ENCODE measurements at places on chromosomes 12 and 14. TPM values are rescaled to one million over a fixed set of nuclear protein-coding genes. Genes with fewer than 3 reads are reported as not detected.

The YAF2 gene
- 23.4 TPM for total RNA-seq

The PKP2 gene
- 5.7 TPM for total RNA-seq

The PYGL gene
- 151 TPM for total RNA-seq

The TAS2R14 gene
- total RNA-seq, result 0.70 TPM

The OR6C2 gene
- total RNA-seq, result not detected

The RND1 gene
- 5.8 TPM for total RNA-seq

The MFAP5 gene
- total RNA-seq, result not detected

The TAS2R13 gene
- not detected for total RNA-seq

The ETFBKMT gene
- 0.79 TPM for total RNA-seq

The MED6 gene
- 42.1 TPM for total RNA-seq

The C3AR1 gene
- not detected for total RNA-seq

The GARIN6 gene
- not detected for total RNA-seq

The FAR2 gene
- not detected for total RNA-seq

The RDH5 gene
- total RNA-seq, result 2.3 TPM

The SLC7A7 gene
- 28.4 TPM for total RNA-seq

The IKZF4 gene
- total RNA-seq, result 2.0 TPM

The RFX4 gene
- not detected for total RNA-seq

The KRT81 gene
- 4,151 TPM for total RNA-seq

The NRXN3 gene
- 1.1 TPM for total RNA-seq

The SERPINA9 gene
- not detected for total RNA-seq

The RTL1 gene
- total RNA-seq, result 0.15 TPM

The CIT gene
- total RNA-seq, result 14.0 TPM

The GALNT16 gene
- total RNA-seq, result 3.4 TPM

The MYO1H gene
- total RNA-seq, result not detected

The ACOT6 gene
- total RNA-seq, result not detected

The CD27 gene
- total RNA-seq, result not detected

The TESPA1 gene
- total RNA-seq, result not detected

The ART4 gene
- not detected for total RNA-seq

The CCDC38 gene
- 0.08 TPM for total RNA-seq

The TUBA1C gene
- total RNA-seq, result 2,005 TPM

The AMN gene
- total RNA-seq, result 0.39 TPM

The FUT8 gene
- 11.3 TPM for total RNA-seq

The TAS2R20 gene
- 0.10 TPM for total RNA-seq

The TSPAN9 gene
- 35.2 TPM for total RNA-seq

The SMOC1 gene
- total RNA-seq, result 17.4 TPM

The LUM gene
- total RNA-seq, result 0.28 TPM

The PNP gene
- 156 TPM for total RNA-seq

The TAS2R31 gene
- total RNA-seq, result not detected

The REP15 gene
- total RNA-seq, result 0.22 TPM

The KTN1 gene
- 96.5 TPM for total RNA-seq

The BICDL1 gene
- 4.9 TPM for total RNA-seq

The SLC24A4 gene
- 0.07 TPM for total RNA-seq

The PTPRB gene
- 0.42 TPM for total RNA-seq

The SVOP gene
- not detected for total RNA-seq

The RTRAF gene
- total RNA-seq, result 251 TPM

The SMARCD1 gene
- total RNA-seq, result 72.2 TPM

The ACVRL1 gene
- total RNA-seq, result 0.15 TPM

The SNAPC1 gene
- total RNA-seq, result 12.0 TPM

The PRKD1 gene
- total RNA-seq, result 2.2 TPM

The NFE2 gene
- total RNA-seq, result not detected

The PTPRR gene
- total RNA-seq, result 0.20 TPM

The BMAL2 gene
- total RNA-seq, result 16.1 TPM

The KRT83 gene
- total RNA-seq, result 6.0 TPM

The CAPZA3 gene
- total RNA-seq, result not detected

The KRT73 gene
- not detected for total RNA-seq

Measured in A549 treated with Mapracorat at 1 μM for 4 hours (cell line).